Activated CD8-positive, alpha-beta T cell treated with anti-CD3 and anti-CD28 coated beads for 36 hours (primary cell): ENCODE measurements at places on chromosomes 1 and 21. TPM values are rescaled to one million over a fixed set of nuclear protein-coding genes. Genes with fewer than 3 reads are reported as not detected.

DNA sequence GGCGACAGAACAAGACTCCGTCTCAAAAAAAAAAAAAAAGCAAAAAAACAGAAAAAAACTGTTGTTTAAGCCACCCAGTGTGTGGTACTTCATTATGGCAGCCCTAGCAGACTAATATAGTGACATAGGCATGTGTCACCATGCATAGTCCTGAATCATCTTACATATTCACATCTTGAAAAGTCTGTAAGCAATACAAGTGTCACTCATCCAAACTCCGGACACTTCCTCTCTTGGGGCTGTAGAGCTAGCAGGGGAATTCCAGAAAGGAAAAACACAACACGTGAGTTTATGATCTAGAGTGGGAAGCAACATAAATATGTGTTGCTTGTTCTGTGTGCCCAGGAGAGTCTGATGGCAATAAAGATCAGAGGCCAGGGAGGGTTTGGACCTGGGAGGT, 81.6 kb upstream of the KCNE2 start:
- no peaks in the 10 kb centered on the region for H3K27me3 ChIP-seq
- no peaks in the 10 kb centered on the region for H3K36me3 ChIP-seq
- H3K4me1 ChIP-seq = no peaks in the 10 kb centered on the region
- H3K27ac ChIP-seq = no peak overlapping the region
- no peak overlapping the region for H3K4me3 ChIP-seq

- peaks cover 12% of the 10 kb centered on the region for H3K27me3 ChIP-seq
- peaks cover 5% of the 10 kb centered on the region for H3K4me1 ChIP-seq
- no peak overlapping the region for H3K4me3 ChIP-seq
These were observed 148.5 kb downstream of the GDAP2 start for GRCh38 chr1:117780687-117781475.

DNA sequence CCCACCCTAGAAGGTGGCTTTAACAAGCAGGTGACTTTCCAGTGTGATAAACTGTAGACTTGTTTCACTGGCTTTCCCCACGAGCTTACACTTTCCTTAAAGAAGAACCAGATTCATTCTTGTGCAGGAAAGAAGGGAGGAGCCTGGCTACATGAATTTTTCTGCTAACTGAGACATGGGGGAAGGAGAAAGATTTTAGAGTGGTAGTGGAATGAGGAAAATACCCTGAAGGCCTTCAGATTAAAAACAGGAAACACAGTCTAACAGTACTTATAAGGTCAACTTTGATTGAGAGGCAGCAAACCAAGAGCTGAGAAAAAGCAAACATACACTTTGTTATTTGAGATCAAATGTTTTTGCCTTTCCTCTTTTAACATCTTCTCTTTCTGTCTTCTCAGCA, 640.9 kb upstream of the PLXNA2 start:
- H3K4me1 ChIP-seq = no peaks in the 10 kb centered on the region
- H3K27ac ChIP-seq = no peak overlapping the region
- no peak for DNase-seq
- H3K36me3 ChIP-seq = no peaks in the 10 kb centered on the region
- H3K27me3 ChIP-seq = peaks cover 9% of the 10 kb centered on the region

DNA sequence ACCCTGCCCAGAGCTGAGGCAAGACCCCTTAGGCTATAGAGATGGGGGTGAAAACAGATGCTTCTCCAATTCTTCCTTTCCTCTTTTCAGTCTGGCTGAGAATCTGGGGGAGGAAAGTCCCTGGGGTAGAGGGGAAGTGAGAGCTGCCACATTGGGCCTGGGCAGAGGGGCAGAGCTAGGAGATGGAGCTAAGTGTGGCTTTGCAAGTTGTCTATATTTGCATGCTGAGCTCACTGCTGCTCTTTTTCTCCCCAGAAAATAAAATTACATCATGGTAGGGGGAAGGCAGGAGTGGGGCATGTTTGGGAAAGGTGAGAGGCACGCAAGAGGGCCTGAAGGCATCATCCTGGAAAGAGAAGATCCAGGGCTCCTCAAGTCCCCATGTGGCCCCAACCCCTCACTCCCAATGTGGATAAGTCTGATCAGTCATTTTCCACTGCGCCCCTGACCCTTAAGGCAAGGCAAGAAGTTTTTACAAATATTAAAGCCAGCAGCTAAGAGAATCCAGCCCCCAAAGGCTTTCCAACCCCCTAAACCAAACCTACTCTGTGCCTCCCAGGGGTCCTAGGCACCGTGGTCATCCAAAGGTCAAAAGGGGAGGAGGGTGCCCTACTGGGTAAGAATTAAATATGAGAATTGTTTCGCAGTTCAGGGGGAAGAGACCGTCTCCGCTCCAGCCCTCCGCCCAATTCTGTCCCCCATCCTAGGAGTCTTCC, 500 bp upstream of the PEA15 start:
- peaks cover 41% of the 10 kb centered on the region for H3K4me1 ChIP-seq
- peak overlapping the region; percentile 82 for H3K4me3 ChIP-seq
- no peaks in the 10 kb centered on the region for H3K27me3 ChIP-seq
- H3K36me3 ChIP-seq = peaks cover 10% of the 10 kb centered on the region
- DNase-seq = peak; percentile 20
- H3K27ac ChIP-seq = peak overlapping the region; percentile 82

GRCh38 chr1:231161667-231162296, at the start of gene TRIM67:
TSS of gene TRIM67 (plus strand) at chr1:231162058. CDS start at chr1:231162970, 912 bp downstream.
- H3K27me3 ChIP-seq = peaks cover 57% of the 10 kb centered on the region
- no peak for DNase-seq
- no peak within 1 kb of the TSS for H3K27ac ChIP-seq
- peaks cover 7% of the 10 kb centered on the region for H3K4me1 ChIP-seq

DNA sequence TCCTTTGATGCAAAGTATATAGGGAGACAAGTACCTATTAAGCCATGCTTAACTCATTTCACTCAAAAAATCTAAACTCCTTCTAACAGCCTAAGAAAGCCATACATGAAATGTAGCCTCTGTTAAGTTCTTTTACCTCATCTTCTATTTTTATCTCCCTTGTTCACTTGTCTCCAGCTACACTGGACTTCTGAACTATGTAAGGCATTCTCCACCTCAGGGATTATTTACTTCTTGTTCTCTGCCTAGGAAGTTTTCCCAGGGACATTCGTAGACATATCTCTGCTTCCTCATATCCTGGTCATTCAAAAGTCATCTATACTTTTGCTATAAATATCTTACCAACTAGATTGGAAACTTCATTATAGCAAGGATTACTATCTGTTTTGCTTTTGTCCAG, 96.9 kb downstream of the COP1 start:
- H3K36me3 ChIP-seq = peaks cover 53% of the 10 kb centered on the region
- H3K27me3 ChIP-seq = no peaks in the 10 kb centered on the region
- no peak overlapping the region for H3K27ac ChIP-seq
- no peak overlapping the region for H3K4me3 ChIP-seq

- H3K36me3 ChIP-seq = no peaks in the 10 kb centered on the region
- no peak overlapping the region for H3K27ac ChIP-seq
- H3K4me1 ChIP-seq = peaks cover 14% of the 10 kb centered on the region
- no peak overlapping the region for H3K4me3 ChIP-seq
These were observed 9.2 kb upstream of the TACSTD2 start for GRCh38 chr1:58586271-58586670.

DNA sequence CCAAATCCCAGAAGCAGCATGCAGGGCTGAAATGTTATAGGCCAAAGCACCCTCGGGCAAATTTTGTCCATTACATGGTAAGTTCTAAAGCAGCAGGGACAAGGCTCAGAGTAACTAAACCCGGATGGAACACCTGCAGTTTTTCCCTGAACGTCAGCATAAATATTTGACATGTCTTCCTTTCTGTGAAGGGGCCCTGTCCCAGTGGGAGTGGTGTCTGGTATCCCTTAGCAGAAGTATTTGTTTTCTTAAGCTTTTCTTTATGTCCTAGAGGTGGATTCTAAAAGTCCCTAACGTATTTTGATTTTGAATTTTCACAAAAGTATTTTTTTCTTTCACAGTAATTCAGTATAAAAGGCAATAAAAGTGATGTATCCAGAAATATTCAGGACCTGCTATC, 223.9 kb downstream of the ST6GALNAC3 start:
- H3K27ac ChIP-seq = no peak overlapping the region
- no peak overlapping the region for H3K4me3 ChIP-seq
- DNase-seq = no peak
- no peaks in the 10 kb centered on the region for H3K36me3 ChIP-seq
- H3K27me3 ChIP-seq = no peaks in the 10 kb centered on the region

GRCh38 chr1:206872139-206872538, 6.7 kb downstream of the IL20 start:
- no peak for DNase-seq
- H3K4me3 ChIP-seq = no peak overlapping the region
- H3K27me3 ChIP-seq = no peaks in the 10 kb centered on the region
- no peak overlapping the region for H3K27ac ChIP-seq
- H3K4me1 ChIP-seq = no peaks in the 10 kb centered on the region

GRCh38 chr1:36124404-36125128, 456 bp downstream of the COL8A2 start:
- H3K36me3 ChIP-seq = no peaks in the 10 kb centered on the region
- peaks cover 25% of the 10 kb centered on the region for H3K4me1 ChIP-seq
- peaks cover 29% of the 10 kb centered on the region for H3K27me3 ChIP-seq
- H3K27ac ChIP-seq = no peak overlapping the region

- H3K27ac ChIP-seq = no peak overlapping the region
- no peaks in the 10 kb centered on the region for H3K36me3 ChIP-seq
- H3K4me3 ChIP-seq = no peak overlapping the region
- H3K4me1 ChIP-seq = no peaks in the 10 kb centered on the region
These were observed 29.6 kb downstream of the NBPF3 start for GRCh38 chr1:21469581-21469980.

GRCh38 chr1:53705446-53706096, 33.4 kb downstream of the GLIS1 start:
- no peak for DNase-seq
- no peaks in the 10 kb centered on the region for H3K36me3 ChIP-seq
- no peaks in the 10 kb centered on the region for H3K4me1 ChIP-seq
- no peak overlapping the region for H3K27ac ChIP-seq

GRCh38 chr1:151145304-151146071, 943 bp downstream of the SEMA6C start:
- peaks cover 6% of the 10 kb centered on the region for H3K4me1 ChIP-seq
- peaks cover 3% of the 10 kb centered on the region for H3K27me3 ChIP-seq
- no peaks in the 10 kb centered on the region for H3K36me3 ChIP-seq
- peak overlapping the region; percentile 70 for H3K4me3 ChIP-seq
- H3K27ac ChIP-seq = no peak overlapping the region
- peak; percentile 53 for DNase-seq

- peaks cover 28% of the 10 kb centered on the region for H3K36me3 ChIP-seq
- DNase-seq = no peak
- no peak overlapping the region for H3K4me3 ChIP-seq
These were observed 107.8 kb upstream of the DMRTA2 start for GRCh38 chr1:50531027-50531426.

DNA sequence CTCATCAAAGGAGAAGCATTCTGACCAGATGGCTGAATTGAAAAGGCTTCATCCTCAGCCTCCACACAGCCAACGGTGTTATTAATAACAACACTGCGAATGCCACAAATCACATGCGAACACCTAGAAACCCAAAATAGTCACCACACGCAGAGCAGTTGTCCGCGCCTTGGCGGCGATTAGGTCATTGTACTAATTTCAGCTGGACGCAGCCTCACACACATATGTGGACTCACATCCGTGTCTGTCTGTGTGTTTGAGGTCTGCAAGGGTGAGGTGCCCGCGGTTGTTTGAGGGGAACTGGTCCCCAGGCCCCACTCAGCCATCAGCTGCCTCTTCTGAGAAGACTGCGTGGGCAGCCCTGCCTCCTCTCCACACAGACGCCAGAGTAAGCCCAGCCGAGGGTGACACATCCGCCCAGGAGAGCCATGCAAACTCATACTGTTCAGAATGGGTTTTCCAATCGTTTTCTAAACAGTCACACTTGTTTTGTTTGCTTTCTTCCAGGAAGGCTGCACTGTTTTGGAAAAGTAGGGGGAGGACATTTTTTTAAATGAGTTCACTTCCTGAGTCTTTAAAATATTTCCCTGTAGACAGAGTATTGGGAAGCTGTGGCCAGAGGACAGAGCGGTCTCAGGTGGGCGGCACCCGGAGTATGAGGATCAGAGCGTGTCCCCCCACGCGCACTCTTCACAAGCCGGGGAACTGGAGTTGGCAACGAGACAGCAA, 53.4 kb downstream of the TOMM20 start:
- peak; percentile 86 for DNase-seq
- H3K27me3 ChIP-seq = no peaks in the 10 kb centered on the region
- peaks cover 31% of the 10 kb centered on the region for H3K4me1 ChIP-seq
- peak overlapping the region; percentile 96 for H3K27ac ChIP-seq

GRCh38 chr1:31723828-31724359, 20.1 kb upstream of the COL16A1 start:
- no peaks in the 10 kb centered on the region for H3K4me1 ChIP-seq
- no peak overlapping the region for H3K27ac ChIP-seq
- no peak overlapping the region for H3K4me3 ChIP-seq

- H3K4me3 ChIP-seq = no peak overlapping the region
- no peak overlapping the region for H3K27ac ChIP-seq
- H3K36me3 ChIP-seq = peaks cover 8% of the 10 kb centered on the region
- H3K27me3 ChIP-seq = no peaks in the 10 kb centered on the region
These were observed 8.4 kb downstream of the RPS6KA1 start for GRCh38 chr1:26537951-26538352.

DNA sequence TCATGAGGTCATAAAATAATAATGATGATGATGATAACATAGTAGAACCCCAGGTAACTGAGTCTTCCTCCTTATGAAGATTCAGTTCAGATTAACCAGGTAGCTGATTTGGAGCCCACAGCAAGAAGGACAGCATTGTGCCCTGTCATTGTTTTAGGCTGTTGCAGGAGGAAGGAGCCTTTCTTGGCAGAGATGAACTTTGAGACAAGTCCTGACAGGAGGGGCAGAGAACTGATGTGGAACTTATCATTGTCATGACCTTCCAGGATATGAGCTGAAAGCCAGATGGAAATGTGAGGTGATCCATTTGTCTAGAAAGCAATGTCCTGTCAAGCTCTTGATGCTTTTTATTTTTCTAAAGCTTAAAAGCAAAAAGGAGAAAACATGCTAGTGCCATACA, 132.6 kb upstream of the COA6 start:
- peaks cover 12% of the 10 kb centered on the region for H3K27me3 ChIP-seq
- H3K4me3 ChIP-seq = no peak overlapping the region
- H3K36me3 ChIP-seq = no peaks in the 10 kb centered on the region
- H3K27ac ChIP-seq = no peak overlapping the region
- DNase-seq = no peak

- H3K36me3 ChIP-seq = no peaks in the 10 kb centered on the region
- peaks cover 6% of the 10 kb centered on the region for H3K27me3 ChIP-seq
- H3K4me1 ChIP-seq = peaks cover 30% of the 10 kb centered on the region
- H3K27ac ChIP-seq = peak overlapping the region; percentile 40
- H3K4me3 ChIP-seq = no peak overlapping the region
- no peak for DNase-seq
These were observed 1.7 kb upstream of the LAMB3 start for GRCh38 chr1:209653915-209654351.

Gene HES3
- total RNA-seq = not detected

Gene S100A14
- not detected for total RNA-seq

Gene CFHR1
- total RNA-seq = not detected

Gene ZBTB40
- 14.3 TPM for total RNA-seq

Gene OLIG2
- not detected for total RNA-seq

Gene LRRC38
- total RNA-seq = not detected

Gene RHOU
- total RNA-seq = 1.2 TPM

Gene GUCA2A
- total RNA-seq = not detected

Gene KCNK1
- total RNA-seq = not detected

Gene CYP4Z1
- not detected for total RNA-seq
